T-helper 1 cell treated with Interleukin-12 subunit alpha and Interleukin-12 subunit beta and Interleukin-4 antibody, amounts not matched to agents 30 ng/mL and 1 ng/mL, for 36 hours (primary cell): ENCODE measurements at places on chromosomes 5 and 9. TPM values are rescaled to one million over a fixed set of nuclear protein-coding genes. Genes with fewer than 3 reads are reported as not detected.

Gene FOXD1
- total RNA-seq: 0.20 and 0.29 TPM in 2 replicates

Gene TAF11L10
- not detected in 2 replicates for total RNA-seq

Gene PTGES
- total RNA-seq: 0.12 TPM in 1 of 2 replicates, not detected in the other

Gene SARDH
- total RNA-seq: 0.41 and 0.71 TPM in 2 replicates

Gene PCDHA4
- total RNA-seq: not detected in 2 replicates

Gene GCNT4
- 2.2 and 2.4 TPM in 2 replicates for total RNA-seq

Gene ACOT12
- not detected in 2 replicates for total RNA-seq

Gene TAF11L2
- total RNA-seq: not detected in 2 replicates

Gene SLIT3
- not detected in 2 replicates for total RNA-seq

Gene ZNF782
- 4.5 and 5.0 TPM in 2 replicates for total RNA-seq

Gene PCDHB1
- total RNA-seq: not detected in 2 replicates

Gene PCDH12
- 0.81 and 0.98 TPM in 2 replicates for total RNA-seq

Gene TUSC1
- total RNA-seq: 0.29 and 0.32 TPM in 2 replicates

Gene PCDHA10
- total RNA-seq: not detected in 2 replicates

Gene CAMK2A
- total RNA-seq: not detected in 2 replicates

Gene ITGA1
- total RNA-seq: 8.3 and 11.3 TPM in 2 replicates

Gene CDC25C
- total RNA-seq: 7.5 and 9.1 TPM in 2 replicates

Gene PDZD2
- total RNA-seq: not detected in 2 replicates

Gene SV2C
- total RNA-seq: 0.07 and 0.17 TPM in 2 replicates

Gene ANKHD1
- total RNA-seq: 140 and 165 TPM in 2 replicates

Gene AGXT2
- total RNA-seq: not detected in 2 replicates

Gene ST8SIA4
- total RNA-seq: 65.1 and 74.6 TPM in 2 replicates

Gene IRX1
- not detected in 2 replicates for total RNA-seq

Gene PCA3
- not detected in 2 replicates for total RNA-seq

Gene NUTM2G
- total RNA-seq: not detected in 2 replicates

Gene EIF4EBP3
- total RNA-seq: 9.4 and 10.3 TPM in 2 replicates
